ENCODE measurements at places on chromosomes 16 and 17.

DNA sequence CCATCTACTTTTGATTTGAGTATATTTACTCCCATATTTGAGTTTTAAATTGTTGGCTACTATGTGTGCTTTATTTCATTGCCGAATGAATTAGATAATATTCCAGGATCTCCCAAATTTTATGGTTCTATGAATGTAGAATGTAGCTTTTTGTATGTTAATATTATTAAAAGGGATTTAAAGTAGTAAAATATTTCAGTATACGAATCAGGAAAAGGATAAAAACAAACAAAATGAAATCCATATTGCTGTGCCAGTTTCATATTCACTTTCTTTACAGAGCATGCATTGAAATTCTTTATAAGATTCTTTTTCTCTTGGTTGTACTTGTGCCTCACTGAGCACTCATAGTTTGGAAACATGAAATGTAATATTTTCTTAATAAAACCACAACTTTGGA lies 155.1 kb downstream of the CHD9 start:
- DNase-seq: no peak

- no peak for DNase-seq
Observed at GRCh38 chr16:56956076-56956475, 5.7 kb upstream of the CETP start.

GRCh38 chr17:43952724-43953666 lies 745 bp downstream of the PYY start:
- DNase-seq: no peak

DNA sequence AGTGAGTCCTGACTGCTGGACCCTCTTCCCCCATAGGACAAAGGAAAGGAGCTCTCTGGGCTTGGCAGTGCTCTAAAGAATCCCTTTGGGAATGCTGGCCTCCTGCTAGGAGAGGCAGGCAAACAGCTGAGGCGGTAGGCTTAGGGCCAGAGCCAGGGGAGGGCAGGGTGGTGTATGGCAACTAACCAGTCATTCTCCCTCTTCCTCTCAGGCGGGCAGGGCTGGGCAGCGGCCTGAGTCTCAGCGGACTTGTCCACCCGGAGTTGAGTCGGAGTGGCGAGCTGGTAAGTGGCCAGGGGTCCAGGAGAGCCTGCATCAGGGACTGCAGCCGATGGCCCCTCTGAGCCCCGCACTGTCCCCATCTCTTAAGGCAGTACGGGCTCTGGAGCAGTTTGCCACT lies 4.4 kb downstream of the ACADVL start:
- no peak for DNase-seq

DNA sequence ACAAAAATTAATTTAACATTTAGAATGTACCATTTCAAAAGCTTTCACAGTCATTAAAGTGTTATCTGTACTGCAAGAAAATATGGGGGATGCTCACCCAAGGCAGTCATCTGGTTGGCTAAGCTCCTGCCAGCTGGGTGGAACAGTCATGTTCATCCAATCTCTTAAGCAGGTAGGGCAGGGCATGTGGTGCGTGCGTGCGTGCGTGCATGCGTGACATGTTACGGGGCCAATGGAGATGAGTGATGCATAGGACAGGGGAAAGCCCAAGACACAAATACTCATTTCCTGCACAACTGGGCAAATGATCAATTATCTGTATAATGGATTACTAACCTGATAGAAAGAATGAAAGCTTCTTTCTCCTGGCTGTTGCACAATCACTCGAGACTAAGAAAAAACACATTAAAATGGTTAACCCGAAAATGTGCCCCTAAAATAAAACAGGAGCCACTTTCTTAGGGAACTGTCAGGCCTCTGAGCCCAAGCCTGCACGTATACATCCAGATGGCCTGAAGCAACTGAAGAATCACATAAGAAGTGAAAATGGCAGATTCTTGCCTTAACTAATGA lies 104.4 kb downstream of the MYO1D start:
- DNase-seq: no peak

DNA sequence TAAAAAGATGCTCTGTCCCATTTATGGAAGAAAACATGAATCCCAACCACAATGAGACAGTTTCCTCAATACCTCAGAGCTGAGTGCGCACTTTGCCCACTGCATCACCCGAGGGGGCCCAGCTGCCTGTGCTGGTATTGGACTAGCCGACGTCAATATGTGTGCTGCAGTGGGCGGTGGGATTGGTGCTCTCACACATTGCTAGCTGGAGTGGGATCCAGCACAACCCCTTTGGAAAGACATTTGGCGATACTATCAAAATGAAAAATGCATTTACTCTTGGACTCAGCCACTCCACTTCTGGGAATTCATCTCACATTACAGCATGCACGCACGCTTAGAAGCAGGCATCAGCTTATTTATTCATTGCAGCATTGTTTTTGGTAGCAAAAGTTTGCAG lies 289.2 kb upstream of the FOXF1 start:
- DNase-seq: no peak

- no peak for DNase-seq
Observed at GRCh38 chr17:37815536-37815935, 70.7 kb upstream of the HNF1B start.

GRCh38 chr17:28216528-28216927 lies 102.5 kb upstream of the TMEM97 start:
- DNase-seq: no peak

DNA sequence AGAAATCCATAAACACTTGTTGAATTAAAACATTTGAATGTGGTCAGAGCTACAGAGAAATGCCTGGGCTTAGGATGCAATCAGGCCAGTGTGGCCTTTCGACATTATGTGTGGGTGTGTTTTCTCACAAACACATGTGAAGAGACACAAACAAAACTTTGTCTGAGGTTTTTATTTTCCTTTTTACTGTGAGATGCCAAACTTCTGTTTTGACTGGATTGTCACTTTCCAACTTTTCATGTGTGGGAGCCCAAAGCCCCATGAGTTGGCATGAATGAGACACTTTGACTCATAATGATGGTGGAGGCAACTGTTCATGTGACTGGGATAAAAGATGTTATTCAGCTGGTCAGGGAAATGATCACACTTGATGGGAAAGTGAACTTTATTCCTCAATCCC lies 71.9 kb upstream of the GAS7 start:
- DNase-seq: no peak

GRCh38 chr17:33526717-33527116 lies 233.6 kb upstream of the ASIC2 start:
- no peak for DNase-seq

DNA sequence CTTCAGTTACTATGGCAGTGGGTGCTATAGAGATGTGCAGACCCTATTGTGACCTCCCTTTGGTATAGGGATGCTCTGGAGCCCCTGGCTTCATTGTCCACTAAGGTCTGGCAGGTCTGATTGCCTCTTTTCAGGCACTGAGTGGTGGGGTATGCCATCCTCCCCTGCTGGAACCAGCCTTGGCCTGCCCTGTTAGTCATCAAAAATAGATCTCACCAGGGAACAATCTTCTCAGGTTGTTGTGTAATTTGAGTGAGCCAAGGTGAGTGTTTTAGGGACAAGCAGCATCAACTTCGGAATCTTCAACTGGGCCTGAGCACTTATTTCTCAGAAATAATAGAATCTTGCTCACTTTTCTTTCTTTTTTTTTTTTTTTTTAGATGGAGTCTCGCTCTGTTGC lies 19.6 kb downstream of the HMOX2 start:
- DNase-seq: no peak

DNA sequence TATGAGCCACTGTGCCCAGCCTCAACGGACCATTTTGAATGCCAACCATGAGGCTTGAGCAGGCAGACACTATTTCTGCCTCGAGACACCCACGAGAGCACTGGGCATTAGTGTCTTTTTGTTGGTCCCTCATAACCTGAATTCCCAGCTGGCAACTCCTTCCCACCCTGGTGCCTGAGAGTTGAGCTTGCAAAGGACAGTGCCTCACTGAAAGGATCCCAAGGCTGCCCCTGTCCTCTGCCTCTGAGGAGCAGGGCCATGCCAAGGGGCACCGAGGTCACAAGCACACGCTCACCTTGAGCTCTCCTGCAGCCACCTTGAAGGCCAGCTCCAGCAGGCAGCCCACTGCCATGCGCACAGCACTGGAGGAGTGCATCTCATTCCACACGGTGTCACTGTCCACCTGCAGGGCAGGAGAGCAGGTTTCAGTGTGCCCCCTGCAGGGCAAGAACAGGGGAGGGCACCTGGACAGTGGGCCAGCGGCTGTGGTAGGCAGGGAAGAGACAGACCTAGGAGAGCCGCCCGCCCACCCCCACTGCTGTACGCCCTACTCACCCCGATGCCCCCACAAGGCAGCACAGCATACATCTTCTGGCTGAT lies 12.8 kb downstream of the G6PC3 start:
- DNase-seq: no peak

DNA sequence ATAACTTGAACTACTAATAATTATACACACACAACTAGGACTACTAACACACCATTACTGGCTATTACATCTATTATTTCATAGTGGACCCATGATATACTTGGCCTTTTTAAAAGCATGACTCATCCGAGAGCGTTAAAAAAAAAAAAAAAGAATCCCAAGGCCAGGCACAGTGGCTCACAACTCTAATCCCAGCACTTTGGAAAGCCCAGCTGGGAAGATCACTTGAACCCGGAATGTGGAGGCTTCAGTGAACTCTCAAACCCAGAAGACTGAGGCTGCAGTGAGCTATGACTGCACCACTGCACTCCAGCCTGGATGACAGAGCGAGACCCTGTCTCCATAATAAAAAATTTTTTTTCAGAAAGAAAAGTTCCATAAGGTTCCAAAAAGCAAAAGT lies 3.1 kb downstream of the GLG1 start:
- no peak for DNase-seq

GRCh38 chr16:12141073-12141951 lies 164.8 kb downstream of the SNX29 start:
- no peak for DNase-seq

GRCh38 chr16:28279006-28279405 lies 13.3 kb upstream of the SBK1 start:
- no peak for DNase-seq

GRCh38 chr16:82046941-82047340 lies 11.9 kb downstream of the HSD17B2 start:
- DNase-seq: no peak
